Left renal cortex interstitium (tissue), 4 donors: ENCODE measurements at places on chromosomes 3 and 15. TPM values are rescaled to one million over a fixed set of nuclear protein-coding genes. Genes with fewer than 3 reads are reported as not detected.

WDR93 gene
- polyA plus RNA-seq = 2.4 TPM

IL5RA gene
- 0.69 TPM for polyA plus RNA-seq

MAGI1 gene
- polyA plus RNA-seq = 26.2 TPM

ZNF80 gene
- polyA plus RNA-seq = not detected

CACNA1D gene
- polyA plus RNA-seq = 17.0 TPM

CCDC13 gene
- polyA plus RNA-seq = 3.2 TPM

UBL7 gene
- polyA plus RNA-seq = 67.3 TPM

CA12 gene
- 123 TPM for polyA plus RNA-seq

KNL1 gene
- polyA plus RNA-seq = 20.3 TPM

ATP10A gene
- polyA plus RNA-seq = 4.7 TPM

TGM5 gene
- not detected for polyA plus RNA-seq

ADCY5 gene
- 10.4 TPM for polyA plus RNA-seq

UBA3 gene
- 80.5 TPM for polyA plus RNA-seq

CCDC54 gene
- polyA plus RNA-seq = not detected

HHLA2 gene
- polyA plus RNA-seq = 13.5 TPM

SKOR1 gene
- 0.33 TPM for polyA plus RNA-seq

CYP1A1 gene
- polyA plus RNA-seq = not detected

SLC51B gene
- polyA plus RNA-seq = 10.7 TPM

CFAP100 gene
- polyA plus RNA-seq = 0.59 TPM

FANCI gene
- 33.1 TPM for polyA plus RNA-seq

COL6A5 gene
- 0.03 TPM for polyA plus RNA-seq

ANKRD28 gene
- 42.6 TPM for polyA plus RNA-seq

LEKR1 gene
- 1.9 TPM for polyA plus RNA-seq

ADGRG7 gene
- 0.05 TPM for polyA plus RNA-seq

CASR gene
- polyA plus RNA-seq = 29.2 TPM

SLC9C1 gene
- polyA plus RNA-seq = 0.47 TPM

GABRG3 gene
- polyA plus RNA-seq = 2.0 TPM

KLF15 gene
- 14.2 TPM for polyA plus RNA-seq

ZIC4 gene
- polyA plus RNA-seq = 0.19 TPM

TMEM87A gene
- 56.7 TPM for polyA plus RNA-seq
